ENCODE measurements at places on chromosomes 13 and 19. TPM values are rescaled to one million over a fixed set of nuclear protein-coding genes. Genes with fewer than 3 reads are reported as not detected.

GRCh38 chr13:106275446-106276032 lies 259.9 kb downstream of the EFNB2 start:
- no peak for DNase-seq

Gene C5AR2
- 0.08 TPM for total RNA-seq

GRCh38 chr19:49574206-49574755 lies 6.1 kb downstream of the NOSIP start:
- DNase-seq: no peak

DNA sequence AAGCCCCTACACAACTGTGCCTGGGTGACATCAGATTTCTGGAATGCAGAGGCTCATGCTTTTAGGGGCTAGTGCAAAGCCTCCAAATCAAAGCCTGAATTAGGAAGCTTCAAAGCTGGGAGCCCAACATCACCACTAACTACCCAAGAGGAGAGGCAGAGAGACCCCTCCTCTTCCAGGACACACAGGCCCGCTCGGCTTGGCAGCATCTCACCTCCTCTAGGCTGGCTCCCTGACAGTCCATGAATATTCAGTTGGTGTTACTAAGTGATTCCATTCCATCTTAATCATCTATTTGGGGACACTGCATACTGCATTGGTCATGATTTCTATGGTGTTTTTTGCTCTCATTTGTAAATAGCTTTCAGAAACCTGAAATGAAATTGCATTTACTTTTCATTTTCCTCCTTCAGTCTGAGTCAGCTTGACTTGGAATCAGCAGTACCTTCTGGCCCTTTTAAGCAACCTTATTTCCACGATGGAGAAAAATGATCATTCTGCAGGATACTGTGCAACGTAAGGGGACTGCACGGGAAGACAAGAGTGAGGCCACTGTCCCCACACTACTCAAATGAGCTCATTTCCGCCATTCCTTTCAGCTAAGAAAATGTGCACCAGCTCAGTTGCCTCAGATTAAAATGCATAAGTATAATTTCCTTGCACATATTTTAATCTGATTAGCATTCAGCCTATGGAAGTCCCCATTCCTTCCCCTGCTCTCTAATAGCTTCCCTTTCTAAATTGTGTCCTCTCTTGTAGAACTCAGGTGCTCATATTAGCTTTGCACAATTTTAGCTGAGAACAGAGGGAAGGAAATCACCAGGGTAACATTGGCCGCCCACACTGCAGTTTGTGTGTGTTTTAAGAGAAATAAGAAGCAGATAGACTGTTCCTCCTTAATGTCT lies 219.9 kb downstream of the RFC3 start:
- DNase-seq: no peak

Gene DNAAF3
- total RNA-seq: 1.5 TPM

Gene GNG8
- not detected for total RNA-seq

Gene MTUS2
- 0.05 TPM for total RNA-seq

- no peak for DNase-seq
Measured at GRCh38 chr19:1066251-1066747, 668 bp upstream of the ARHGAP45 start.

Gene KLK5
- total RNA-seq: not detected

Gene CC2D1A
- total RNA-seq: 44.3 TPM

DNA sequence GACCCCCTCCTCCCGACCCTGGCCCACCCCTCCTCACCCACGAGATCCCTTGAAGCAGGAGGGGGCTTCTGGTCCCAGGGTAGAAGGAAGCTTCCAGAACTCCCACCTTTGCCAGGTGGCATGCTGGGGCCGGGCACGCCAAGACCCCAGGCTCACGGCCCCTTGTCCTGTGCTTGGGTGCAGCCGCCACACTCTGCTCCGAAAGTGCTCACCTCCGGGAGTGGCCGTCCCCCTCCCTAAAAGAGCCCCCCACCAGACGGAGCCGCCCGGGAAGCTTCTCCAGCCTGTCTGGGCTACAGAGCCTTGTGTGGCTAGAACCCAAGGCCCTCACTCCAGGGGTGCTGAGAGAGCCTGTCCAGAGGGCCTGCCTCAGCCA lies 1.8 kb upstream of the EFNA2 start:
- DNase-seq: no peak

- peak; percentile 91 for DNase-seq
Measured at GRCh38 chr19:42277821-42278451, 8.9 kb downstream of the CIC start.

Gene ACER1
- not detected for total RNA-seq

- no peak for DNase-seq
Measured at GRCh38 chr13:29877456-29878078, 27.1 kb upstream of the UBL3 start.

Gene PSG3
- total RNA-seq: not detected

DNA sequence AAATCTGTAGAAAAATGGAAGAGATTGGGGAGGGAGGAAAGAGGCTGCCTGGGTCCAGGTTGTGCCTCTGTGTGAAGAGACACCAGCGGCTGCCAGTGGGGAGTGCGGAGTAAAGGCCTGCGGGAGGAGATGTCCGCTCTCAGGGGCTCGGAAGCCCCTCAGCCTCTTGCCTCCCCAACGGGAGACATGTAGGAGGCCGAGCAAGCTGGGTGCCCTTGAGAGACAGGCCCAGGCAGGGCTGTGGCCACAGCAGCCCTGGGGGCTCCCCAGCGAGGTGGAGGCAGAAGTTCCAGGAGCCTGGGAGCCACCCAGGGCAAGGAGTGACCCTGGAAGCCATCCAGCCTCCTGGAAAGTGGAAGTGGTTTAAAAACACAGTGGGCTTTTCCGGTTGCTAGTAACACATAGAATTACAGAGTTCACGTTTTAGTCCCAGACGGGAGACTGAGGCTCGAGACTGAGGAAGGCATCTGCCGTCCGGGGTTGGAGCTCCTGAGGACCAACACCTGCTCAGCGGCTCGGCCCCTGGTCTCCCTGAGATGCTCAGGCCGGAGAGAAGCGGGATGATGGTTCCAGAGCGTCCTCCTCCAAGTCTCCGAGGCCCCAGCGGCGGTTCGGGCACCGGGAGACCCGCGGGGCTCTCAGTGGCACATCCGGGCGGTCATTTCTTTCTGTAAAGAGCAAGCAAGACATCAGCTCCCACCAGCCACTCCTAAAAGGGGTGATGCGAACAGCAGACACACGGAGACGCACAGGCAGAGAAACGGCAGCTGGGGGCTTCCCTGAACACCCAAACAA lies 21.9 kb upstream of the MKNK2 start:
- DNase-seq: no peak

GRCh38 chr19:4654437-4655361 lies 15.4 kb downstream of the TNFAIP8L1 start:
- no peak for DNase-seq

GRCh38 chr13:37047032-37047431 lies 12.5 kb downstream of the SUPT20H start:
- DNase-seq: no peak

GRCh38 chr13:39503048-39503447 lies 99.9 kb downstream of the LHFPL6 start:
- DNase-seq: no peak

GRCh38 chr13:39095500-39095899 lies 57.2 kb downstream of the NHLRC3 start:
- no peak for DNase-seq

Gene SYNE4
- total RNA-seq: 0.55 TPM

DNA sequence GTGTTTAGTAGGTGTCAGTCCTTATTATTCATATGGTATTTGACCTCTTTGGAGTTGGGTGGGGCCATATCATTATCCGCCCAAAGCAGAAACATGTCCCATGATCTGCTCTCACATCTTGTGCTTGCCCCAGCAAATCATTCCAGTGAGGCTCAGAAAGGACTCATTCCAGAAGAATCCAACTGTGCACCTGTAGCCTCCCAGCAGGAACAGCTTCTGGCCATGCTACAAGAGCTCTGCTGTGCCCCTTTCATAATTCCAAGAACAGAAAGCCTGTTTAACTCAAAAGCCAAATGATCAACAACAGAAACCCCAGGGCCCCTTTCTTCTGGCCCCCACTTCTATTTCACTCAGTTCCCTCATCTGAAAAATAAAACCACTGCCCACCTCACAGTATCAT lies 673.1 kb downstream of the DIAPH3 start:
- DNase-seq: no peak

DNA sequence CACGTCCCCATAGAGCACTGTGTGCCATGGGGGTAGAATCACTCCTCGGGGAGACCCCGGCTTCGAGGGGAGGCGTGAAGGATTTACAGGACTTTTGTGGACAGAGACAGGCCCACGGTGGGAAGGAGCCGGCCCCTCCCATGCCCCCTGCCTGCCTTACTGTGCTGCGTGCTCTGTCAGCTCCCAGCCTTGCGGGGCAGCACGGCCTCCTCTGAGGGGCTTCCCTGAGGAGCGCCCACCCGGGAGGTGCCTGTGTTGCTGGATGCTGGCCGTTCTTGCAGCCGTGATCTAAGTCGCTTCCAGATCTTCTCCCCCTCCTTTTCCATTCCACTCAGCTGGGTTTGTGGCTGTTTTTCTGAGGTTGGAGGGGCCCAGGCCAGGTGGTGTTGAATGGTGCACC lies 29.1 kb downstream of the PLEKHJ1 start:
- DNase-seq: no peak

DNA sequence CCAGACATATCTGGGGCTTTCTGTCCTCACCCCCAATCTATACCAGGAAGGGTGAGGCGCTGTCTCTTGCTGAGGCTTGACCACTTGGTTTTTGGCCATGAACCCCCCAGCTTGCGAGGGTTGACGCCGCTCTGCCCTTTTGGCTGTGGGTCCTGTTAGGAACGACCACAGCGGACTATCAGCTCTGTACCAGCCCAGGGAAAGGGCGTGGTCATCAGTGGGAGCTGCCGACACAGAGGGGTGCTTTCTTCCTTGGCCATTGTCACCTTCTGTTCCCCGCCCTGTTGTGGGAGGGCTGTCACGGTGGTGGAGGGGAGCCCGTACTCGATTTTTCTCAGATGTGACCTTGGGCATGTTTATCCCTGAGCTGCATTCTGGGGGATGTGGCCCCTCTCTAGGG lies 5.7 kb downstream of the DCAF15 start:
- DNase-seq: no peak

DNA sequence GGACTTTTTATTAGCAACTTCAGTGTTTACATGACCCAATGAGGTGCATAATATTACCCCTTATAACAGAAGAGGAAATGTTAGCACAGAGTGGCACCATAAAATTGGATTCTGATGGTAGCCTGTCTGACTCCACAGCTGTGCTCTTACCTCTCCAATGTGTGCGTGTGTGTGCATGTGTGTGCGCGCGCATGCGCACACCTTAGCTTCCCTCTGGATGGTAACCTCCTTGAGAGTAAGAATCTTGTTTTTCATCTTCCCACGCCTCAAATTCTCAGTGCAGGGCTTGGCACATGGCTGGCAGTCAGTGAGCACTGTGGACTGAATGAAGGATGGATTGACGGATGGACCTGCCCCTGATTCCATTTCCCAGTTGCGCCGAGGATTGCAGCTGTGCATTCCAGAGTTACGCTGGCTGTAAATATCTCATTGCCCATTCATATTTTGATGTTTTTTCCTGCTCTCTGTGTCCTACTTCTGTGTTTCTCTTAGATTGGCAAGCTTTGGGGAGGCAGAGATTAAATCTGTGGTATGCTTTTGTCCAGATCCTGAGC lies 99.2 kb upstream of the WASF3 start:
- DNase-seq: peak; percentile 56

DNA sequence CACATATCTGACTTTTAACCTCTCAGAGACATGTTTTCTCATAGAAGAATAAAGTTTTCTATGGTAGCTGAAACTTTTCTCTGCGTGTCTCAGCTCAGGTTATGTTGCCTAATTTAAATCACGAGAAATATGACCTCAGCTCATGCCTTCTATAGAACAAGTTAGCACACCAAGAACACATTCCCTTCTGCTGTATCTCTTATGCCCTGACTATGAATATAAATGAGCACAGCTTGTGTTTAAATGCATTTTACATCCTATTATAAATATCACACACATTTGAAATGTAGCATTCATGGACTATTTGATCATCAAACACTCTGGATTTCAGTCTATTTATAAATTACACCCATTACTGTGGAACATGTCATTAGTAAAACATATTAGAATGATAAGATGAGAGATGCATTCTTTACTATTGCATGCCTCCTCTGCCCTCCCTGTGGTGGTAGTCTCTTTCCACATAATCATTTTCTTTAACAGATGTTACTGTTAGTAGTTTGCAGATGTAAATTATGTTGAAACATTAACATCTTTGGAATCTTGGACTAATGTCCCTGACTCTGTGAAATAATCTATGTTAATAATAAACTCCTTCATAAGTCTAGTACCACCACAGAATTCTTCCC lies 2044.9 kb upstream of the PCDH20 start:
- no peak for DNase-seq

- no peak for DNase-seq
Measured at GRCh38 chr19:734716-735115, 16.2 kb upstream of the MISP start.

GRCh38 chr13:106532111-106532929 lies 3.1 kb downstream of the EFNB2 start:
- DNase-seq: no peak

Gene PEPD
- 106 TPM for total RNA-seq

GRCh38 chr13:90951663-90952062 lies 395.8 kb upstream of the MIR17HG start:
- DNase-seq: no peak

Gene UHRF1
- total RNA-seq: 20.7 TPM

- DNase-seq: no peak
Measured at GRCh38 chr19:55289117-55289796, 5.5 kb downstream of the BRSK1 start.

- DNase-seq: peak; percentile 84
Measured at GRCh38 chr19:1513499-1514294, 878 bp upstream of the ADAMTSL5 start.

DNA sequence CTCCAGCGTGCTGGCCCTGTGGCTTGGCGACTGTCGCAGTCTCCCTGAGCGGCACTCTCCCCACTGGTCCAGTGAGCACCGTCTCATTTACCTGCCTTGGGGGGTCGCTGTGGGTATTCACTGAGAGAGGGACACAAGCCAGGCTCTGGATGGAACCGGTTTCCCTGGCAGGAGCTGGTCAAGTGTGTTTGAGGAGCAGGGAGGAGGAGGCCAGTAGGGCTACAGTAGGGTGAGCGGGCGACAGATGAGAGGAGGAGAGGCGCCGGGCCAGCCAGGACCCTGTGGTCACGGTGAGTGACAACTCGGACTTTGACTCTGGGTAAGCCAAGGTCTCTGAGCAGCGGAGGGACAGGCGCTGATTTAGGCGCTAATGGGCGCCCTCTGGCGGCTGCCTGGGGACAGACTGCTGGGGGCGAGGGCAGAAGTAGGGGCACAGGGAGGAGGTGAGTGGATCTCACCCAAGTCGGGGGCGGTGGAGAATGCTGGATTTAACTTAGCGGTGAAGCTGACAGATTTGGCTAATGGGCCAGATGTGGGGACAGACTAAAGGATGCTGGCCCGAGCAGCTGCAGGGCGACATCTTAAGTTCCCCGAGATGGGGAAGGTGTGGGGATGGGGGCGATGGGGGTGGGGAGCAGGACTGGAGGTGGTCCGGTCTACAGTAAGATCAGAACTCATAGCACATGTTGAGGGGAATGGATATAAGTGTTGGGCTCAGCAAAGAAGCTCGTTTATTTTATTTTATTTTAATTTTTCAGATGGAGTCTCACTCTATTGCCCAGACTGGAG lies 4.7 kb upstream of the PRMT1 start:
- peak; percentile 94 for DNase-seq

DNA sequence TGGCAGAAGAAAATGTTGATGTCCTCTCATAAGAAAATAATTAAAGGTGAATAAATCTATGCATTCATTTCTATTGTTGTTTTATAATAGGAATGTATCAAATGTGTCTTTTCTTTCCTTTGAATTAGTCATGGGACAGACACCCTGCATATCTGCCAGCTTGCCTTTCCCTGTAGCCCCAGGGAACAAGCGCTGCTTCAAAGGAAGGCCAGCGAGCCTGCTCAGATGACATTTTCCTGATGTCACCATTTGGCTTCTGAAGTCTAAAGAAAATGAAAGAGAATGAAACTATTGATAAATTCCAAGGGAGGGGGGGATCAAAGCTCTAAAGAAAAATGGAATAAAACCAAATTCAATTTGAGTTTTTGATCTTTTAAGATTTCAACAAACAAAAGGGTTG lies 574.8 kb downstream of the IRS2 start:
- no peak for DNase-seq

All from osteocyte (in vitro differentiated cells).